ENCODE measurements at places on chromosomes 2 and 18.

DNA sequence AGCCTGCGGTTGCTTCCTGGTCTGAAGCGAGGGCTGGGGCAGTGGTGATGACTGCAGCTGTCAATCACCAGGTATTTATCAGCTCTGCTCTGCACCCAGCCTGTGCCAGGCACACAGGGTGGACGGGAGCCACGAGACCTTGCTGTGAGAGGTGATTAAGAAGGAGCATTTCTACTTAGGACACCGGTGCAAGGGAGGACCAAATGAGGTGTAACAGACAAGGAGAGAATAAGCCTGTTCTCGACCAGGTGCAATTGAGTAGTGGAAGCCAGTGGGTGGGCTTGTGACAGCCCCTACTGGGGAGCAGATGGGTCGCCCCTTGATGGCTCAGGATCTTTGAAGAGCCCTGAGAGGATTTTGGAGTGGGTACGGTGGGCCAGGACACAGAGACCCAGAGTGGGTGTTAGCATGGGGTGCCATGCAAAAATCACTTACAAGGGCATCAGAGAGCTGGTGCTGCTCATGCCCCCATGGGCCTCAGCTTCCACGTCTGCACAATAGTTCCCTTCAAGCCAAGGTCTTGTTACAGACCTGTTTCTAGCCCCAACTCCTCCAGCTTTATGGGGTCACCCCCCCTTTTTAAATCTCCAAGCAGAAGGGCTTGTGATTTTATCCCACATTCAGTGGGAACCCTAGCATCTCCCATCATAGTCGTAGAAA lies 24.6 kb downstream of the GPR55 start:
- no peak for DNase-seq

DNA sequence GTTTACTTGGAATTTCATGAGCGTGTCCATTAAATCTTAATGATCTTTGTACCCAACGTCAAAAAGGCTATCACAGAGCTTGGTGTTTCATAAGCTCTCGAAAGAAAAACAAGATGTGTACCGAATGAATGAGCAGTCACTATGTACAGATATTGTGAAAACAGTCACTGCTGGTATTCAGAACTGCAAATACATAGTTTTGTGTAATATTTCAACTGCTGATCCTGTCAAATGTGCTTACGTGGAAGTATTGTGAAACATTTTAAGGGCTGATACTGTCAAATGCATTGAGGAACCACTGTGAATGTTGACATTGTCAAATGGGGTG lies 184.2 kb upstream of the KLHL29 start:
- DNase-seq, result no peak

DNA sequence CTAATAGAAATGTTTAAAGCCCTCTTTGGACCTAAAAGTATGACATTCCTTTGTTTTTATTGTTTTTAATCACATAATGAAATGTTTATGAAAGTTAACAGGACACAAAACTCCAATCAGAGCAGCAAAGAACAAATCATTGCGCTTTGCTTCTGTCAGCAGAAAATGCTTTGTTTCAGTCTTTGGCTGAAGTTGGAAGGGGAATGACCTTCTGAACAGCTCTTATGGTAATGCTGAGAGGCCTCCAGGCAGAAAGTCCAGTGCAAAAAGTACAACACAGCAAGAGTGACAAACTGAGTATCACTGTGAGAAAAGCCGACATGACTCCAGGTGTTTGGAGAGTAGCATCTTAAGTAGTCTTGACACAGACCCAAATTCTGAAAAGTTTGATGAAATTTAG lies 147.7 kb upstream of the SP5 start:
- no peak for DNase-seq

DNA sequence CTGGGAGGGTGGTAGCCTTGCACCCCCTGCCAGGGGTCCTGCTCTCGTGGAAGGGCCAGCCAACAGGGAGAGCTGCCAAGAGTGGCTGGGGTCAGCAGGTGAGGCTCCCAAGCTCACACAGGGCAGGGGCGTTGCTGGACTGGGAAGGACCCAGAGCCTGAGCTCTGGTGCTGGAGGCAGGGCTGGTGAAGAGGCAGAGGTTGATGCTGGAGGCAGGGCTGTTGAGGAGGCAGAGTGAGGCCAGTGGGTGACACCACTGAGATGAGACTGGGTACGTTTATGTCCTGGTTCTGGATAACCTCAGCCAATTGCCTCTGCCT lies 7.0 kb downstream of the ADRA2B start:
- no peak for DNase-seq

- DNase-seq, result no peak
These were observed 198.9 kb upstream of the REV1 start for GRCh38 chr2:99688699-99689098.

DNA sequence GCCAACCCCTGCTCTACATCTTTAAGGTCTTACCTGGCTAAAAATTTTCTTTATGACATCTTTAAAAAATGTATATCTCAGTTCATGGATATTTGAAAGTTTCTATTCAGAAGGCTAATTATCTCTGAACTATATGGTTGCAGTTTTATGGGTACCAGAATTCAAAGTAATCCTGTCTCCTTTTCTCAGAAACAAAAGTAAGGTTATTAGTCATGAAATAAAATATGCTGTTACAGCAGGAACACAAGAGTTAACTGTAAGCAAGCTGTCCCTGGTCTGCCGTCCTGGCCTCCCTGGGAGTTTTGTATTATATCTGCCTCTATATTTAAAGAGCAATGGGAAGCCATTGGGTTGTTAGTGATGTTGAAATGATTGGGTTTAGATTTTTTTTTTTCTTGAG lies 34.0 kb downstream of the SLC4A1AP start:
- DNase-seq, result no peak

GRCh38 chr2:196336715-196337114 lies 165.3 kb upstream of the STK17B start:
- no peak for DNase-seq

- DNase-seq, result no peak
These were observed 238.6 kb downstream of the ZNF385B start for GRCh38 chr2:179622635-179623300.

Data from fibroblast of skin of left biceps (primary cell).